ENCODE measurements at places on chromosomes 7 and 10. TPM values are rescaled to one million over a fixed set of nuclear protein-coding genes. Genes with fewer than 3 reads are reported as not detected.

Gene PILRA
- total RNA-seq: 25.8 TPM

Gene HMX3
- total RNA-seq: not detected

Gene WDR86
- 4.0 TPM for total RNA-seq

Gene NPS
- total RNA-seq: not detected

Gene OR2A42
- not detected for total RNA-seq
